ENCODE measurements at places on chromosomes 16 and 17.

GRCh38 chr17:11840052-11840451, 157.2 kb downstream of the ZNF18 start:
- DNase-seq = no peak

DNA sequence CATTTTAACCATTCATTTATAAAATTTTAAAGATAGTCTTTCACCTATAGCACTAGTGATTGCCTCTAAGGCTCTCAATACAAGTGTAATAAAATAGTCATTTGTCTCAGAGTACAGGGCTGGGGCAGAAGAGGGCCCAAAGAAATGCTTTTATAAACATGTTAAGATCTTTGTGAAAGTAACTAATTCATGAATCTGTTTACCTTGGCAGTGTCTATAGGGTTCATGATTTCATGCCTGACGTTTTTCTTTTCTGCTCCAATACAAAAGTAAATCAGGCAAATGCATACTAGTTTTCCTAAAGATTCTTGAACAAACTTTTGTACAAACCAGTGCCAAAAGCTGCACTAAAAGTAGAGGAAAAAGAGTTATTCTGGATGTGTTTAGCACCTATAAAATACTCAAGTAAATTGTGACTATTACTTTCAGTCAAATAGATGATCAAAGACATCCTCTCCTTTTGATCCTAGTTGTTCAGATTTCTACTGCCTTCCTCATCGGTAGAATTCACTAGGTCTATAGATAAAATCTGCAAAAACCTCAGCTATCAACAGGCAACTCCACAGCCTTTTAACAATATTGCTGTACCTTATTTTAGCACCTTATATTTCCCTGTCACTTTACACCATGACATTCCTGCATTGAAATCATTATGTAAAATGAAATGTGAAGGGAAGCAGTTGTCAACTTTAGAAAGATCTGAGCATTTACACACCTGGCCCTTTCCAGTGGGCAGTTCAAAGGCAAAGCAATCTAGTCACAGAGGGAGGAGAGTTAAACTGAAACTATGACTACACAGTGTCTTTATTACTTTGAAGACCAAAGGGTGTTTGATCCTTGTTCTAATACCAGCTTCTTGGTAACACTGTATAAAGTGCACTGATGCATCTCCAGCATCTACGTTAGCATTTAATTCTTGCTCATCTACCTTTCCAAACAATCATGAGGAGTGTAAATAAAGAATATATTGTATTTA, 100.0 kb upstream of the MED13 start:
- DNase-seq = no peak

- no peak for DNase-seq
Observed at GRCh38 chr16:61182391-61182790, 853.8 kb downstream of the CDH8 start.

- no peak for DNase-seq
Observed at GRCh38 chr16:63530974-63531373, 1494.7 kb upstream of the CDH8 start.

DNA sequence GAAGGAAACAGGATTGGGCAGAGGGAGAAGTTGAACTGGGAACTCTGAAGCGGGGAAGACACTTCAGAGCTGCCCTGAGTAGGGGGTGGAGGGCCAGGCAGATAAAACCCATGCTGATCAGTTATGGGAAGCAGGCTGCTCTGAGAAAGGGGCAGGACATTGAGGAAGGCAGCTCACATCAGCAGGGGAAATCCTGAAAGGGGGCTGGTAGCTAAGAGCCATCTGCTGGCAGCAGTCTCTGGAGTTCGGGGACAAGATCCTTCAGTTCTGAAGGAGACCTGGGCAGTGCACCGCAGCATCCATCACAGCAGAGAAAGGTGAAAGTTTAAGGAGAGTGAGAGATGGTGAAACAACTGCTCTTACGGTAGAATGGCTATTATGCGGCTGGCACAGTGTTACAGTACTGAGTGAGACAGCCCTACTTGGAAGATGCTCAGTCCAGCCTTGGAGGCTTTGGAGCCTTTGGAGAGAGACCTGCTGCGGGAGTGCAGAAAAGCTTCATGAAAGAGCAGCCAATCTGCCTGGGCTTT, 5.4 kb upstream of the KIF18B start:
- no peak for DNase-seq

- DNase-seq = no peak
Observed at GRCh38 chr17:4968486-4969046, 949 bp upstream of the SPAG7 start.

GRCh38 chr16:86994651-86995171, 322.5 kb downstream of the C16orf95 start:
- DNase-seq = no peak

DNA sequence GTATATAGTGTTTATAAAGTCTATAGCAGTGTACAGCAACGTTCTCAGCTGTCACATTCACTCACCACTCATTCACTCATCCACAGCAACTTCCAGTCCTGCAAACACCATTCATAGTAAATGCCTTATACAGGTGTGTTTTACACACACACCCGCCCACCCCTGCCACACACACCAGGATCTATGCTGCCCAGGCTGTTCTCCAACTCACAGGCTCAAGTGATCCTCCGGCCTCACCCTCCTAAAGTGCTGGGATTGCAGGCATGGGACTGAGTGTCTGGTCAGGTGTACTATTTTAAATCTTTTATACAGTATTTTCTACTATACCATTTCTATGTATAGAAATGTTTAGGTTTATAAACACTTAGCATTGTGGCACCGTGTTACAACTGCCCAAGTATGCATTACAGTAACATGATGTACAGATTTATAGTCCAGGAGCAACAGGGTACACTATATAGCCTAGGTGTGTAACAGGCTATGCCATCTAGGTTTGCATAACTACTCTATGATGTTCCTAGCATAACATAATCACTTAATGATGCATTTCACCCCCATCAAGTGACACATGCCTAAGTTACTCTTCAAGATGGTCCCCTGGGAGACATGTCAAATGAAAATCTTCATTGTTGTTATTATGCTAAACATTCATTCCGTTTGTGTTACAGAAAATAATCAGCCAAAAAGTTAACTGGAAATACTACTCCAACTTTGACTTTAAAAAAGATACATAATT, 42.5 kb downstream of the CREBBP start:
- DNase-seq = no peak

DNA sequence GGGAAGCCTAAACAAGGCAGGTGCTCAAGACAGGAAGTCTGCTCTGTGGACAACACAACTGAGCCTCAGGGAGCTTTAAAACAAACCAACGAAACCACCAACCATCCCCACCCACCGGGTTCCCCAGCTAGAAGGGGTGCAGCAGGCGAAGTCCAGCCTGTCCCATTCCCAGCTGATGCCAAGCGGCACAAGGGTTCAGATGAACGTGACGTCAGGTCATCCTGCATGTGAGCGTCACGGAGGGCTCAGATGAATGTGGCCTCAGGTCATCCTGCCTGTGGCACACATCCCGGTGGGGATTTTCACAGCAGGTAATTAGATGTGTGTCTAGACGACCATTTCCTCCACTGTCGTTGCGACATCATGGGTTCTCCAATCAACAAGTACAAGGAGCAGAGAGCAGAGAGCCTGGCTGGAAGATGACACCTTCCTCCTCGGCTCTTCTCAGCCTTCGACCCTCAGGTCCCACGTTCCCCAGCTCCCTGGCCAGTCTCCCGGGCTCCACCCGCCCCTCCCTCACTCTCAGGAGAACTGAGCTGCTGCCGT, 246.5 kb downstream of the FOXL1 start:
- DNase-seq = no peak

GRCh38 chr16:28873543-28874201, 4.6 kb upstream of the ATP2A1 start:
- DNase-seq = peak; percentile 54

DNA sequence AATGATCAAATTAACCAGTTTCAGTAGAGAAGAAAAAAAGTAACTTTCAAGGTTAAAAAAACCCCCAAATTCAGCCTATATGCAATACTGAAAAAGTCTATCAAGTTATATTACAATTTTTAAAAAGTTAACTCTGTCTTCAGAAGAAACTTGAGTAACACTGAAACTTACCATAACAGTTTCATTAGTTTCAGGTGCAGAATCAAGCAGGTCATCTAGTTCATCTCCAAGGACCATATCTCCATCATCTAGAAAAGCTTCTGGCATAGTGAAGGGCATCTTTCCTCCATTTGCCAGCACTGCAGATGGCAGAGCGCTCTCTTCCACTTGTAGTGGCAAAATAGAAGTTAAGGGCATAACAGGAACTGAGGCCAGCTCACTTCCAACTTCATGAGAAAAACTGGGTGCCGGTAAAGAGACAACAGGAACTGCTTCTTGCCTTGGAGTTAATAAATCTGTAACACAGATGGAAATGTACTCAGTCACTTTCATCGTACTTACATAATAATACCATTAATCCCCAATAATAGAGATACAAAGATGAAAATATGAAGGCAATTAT, 22.9 kb downstream of the ZC3H7A start:
- no peak for DNase-seq

DNA sequence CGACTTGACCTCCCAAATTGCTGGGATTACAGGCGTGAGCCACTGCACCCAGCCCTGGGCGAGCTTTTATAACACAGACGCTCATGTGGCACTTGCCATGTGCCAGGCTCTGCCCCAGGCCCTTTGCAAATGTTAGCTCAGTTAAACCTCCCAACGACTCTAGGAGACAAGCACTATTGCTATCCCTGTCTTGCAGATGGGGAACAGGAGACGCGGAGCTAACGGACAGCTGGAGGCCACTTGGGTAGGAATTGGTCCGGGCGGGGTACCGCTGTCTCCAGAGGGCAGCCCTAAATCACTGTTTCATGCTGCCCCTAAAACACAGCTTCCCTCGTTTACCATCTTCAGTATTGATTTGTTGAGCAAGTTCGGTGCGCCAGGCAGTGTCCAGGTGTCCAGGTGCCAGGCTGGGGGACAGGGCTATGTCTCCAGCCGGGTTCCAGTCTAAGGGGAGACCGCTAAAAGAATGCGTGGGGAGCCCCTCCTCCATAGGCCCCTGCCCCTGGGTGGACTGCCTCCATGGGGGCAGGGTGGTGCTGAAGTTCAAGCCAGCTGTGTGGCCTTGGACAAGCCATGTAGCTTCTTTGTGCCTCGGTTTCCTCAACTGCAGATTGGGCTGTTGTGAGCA, 23.7 kb downstream of the TMEM235 start:
- no peak for DNase-seq

- DNase-seq = no peak
Observed at GRCh38 chr16:87648236-87648635, 45.9 kb downstream of the JPH3 start.

DNA sequence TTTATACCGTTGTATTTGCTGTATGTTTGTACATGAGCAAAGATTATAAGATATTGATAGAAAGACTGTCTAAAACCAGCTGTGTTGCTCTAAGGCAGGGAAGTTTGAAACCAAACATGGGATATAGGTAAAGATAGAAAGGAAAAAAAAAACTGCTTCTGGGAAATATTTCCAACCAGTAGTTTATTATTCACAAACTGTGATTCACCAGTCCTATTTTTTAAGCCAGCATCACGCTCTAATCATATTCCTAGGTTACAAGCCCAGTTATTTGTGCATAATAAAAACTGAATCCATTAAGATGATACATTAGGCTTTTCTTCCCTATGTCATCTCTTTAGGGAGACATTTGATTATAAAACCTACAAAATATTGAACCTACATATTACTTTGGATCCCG, 4.0 kb downstream of the ERN1 start:
- DNase-seq = no peak

DNA sequence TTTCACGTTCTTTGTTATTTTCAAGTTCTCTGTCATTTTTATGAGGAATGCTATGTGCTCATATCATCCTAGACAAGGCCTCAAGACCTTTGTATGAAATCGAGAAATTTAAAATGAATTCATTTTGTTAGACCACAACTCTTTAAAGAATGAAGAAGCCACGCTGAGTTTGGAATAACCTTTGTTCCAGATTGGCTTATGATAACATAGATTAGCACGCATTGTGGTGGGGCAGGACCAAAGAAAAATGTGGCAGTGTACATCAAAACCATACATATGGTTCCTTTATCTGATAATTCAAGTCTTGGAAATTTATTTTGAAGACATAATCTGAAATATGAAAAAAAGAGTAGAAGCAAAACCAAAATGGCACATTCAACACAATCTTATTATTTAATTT, 2.2 kb downstream of the HSD17B2 start:
- no peak for DNase-seq

- no peak for DNase-seq
Observed at GRCh38 chr16:17063201-17064139, 407.3 kb downstream of the XYLT1 start.

GRCh38 chr16:11665071-11665491, 3.2 kb upstream of the SNN start:
- no peak for DNase-seq

DNA sequence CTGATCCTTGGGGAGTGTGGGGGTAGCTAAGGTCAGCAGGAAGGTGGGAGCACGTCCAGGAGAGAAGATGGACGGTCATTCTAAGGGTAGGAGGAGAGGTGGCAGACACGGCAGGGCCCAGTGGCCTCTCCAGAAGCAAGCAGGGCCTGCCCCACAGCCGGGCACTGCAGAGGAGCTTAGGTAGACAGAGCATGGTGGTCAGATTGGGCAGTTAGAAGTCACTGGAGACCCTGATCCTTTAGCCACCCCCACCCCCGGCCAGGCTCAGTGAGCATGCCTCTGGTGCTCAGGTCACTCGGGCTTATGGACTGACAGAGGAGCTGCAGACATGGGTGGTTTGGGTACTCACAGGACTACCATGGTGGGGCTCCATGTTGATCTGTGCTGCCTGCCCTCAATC, 26.3 kb downstream of the NLRP1 start:
- no peak for DNase-seq

GRCh38 chr17:78532311-78532710, 44.9 kb downstream of the DNAH17 start:
- DNase-seq = no peak

DNA sequence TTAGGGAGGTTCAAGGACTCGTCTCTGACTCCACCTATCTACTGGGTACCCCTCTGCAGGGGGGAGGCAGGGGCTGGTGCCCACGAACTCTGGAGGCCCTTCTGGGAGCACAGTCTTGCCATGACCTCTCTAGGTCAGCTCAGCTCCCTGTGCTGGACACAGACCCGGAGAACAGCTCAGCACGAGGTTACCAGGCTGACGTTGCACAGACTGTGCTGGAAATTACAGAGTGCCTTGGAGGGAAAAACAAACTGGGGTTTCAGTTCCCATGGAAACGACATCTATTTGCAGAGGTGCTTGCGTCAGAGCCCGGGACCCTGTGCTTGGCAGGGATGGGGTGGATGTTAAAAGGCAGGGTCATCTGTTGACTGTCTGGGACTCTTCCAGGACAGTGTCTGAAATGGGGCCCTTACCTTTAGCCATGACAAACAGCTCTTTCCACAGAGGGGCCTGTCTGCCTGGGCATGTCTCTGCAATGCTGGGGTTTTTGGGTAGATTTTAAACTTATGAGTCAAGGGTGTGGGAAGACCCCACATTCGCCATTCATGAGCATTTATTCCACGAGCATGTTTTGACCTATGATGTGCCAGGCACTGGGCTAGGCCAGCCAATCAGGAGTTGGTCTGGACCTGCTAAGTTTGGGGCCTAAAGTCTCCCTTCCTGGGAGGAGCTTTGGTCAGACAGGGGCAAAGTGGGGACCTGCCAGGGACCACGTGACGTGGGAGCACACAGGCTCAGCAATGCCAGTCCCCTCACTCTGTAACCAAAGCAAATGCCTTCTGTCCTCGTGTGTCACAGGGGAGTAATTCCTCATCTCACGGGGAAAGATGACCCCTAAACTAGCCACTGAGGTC, 22.5 kb downstream of the CCR7 start:
- DNase-seq = peak; percentile 61

Measured in CD4-positive, alpha-beta T cell treated with Interferon gamma for 1 hour (primary cell).